ENCODE measurements at places on chromosomes 16 and 17.

DNA sequence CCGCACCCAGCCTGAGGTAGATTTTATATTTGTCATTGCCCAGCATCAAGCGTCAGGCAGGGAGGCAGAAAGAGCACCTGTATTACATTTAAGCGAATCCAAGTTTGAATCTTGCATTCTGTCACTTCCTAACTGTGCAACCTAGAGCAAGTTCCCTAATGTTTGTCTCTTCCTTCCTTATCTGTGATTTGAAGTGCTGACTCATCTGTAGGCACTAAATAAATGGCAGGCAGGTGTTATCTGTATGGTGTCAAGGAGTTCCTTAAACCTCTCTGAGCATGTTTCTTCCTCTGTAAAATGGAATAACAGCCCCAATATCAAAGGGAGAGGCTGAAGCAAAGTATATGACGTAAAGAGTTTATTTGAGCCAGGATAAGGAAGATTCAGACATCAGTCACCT lies 24.3 kb downstream of the GP2 start:
- no peak for DNase-seq

DNA sequence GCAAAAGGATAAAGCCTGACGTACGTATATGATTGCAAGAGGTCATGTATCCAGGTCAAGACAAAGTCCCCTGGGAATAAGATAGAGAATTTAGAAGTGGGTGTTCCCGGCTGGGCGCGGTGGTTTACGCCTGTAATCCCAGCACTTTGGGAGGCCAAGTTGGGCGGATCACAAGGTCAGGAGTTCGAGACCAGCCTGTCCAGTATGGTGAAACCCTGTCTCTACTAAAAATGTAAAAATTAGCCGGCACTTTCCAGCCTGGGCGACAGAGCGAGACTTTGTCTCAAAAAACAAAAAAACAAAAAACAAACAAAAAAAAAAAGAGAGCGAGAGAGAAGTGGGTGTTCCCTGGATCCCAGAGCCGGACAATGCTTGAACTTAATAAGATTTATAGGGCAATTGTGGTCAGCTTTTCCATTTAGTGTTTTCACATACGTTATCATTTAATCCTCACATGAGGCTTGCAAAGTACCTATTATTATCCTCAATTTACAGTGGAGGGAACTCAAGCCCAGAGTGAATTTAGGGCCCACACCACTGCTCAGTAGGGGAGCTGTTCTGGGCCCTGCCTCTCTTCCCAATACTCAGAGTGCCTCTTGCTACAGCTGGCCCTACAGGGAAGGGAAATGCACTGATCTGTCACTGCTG lies 481 bp upstream of the GLTPD2 start:
- DNase-seq, result no peak

- no peak for DNase-seq
Observed at GRCh38 chr17:48692049-48692448, 30.3 kb downstream of the PRAC1 start.

DNA sequence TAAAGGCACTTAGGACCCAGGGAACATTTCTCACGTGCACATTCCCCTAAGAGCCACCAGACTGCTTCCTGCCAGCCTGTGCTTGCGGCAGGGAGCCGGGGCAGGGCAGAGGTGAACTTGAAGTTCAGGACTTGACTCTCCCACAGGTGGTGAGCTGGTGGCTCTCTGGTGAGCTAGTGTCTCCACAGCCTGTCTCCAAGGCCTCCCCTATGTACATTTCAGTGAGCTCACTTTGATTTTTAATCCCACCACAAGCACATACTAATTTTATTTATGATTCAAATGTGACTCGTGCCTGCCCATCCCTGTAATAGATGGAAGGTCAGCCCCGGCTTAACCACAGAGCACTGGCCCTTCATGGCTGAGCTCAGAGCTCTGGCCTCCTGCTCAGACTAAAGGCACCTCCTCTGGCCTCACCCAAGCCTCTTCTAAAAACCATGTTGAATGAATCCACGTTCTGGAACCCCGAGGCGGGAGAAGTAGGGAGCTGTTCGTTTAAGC lies 9.2 kb downstream of the SNN start:
- no peak for DNase-seq

GRCh38 chr17:3894911-3895343 lies 2.1 kb upstream of the CAMKK1 start:
- no peak for DNase-seq

DNA sequence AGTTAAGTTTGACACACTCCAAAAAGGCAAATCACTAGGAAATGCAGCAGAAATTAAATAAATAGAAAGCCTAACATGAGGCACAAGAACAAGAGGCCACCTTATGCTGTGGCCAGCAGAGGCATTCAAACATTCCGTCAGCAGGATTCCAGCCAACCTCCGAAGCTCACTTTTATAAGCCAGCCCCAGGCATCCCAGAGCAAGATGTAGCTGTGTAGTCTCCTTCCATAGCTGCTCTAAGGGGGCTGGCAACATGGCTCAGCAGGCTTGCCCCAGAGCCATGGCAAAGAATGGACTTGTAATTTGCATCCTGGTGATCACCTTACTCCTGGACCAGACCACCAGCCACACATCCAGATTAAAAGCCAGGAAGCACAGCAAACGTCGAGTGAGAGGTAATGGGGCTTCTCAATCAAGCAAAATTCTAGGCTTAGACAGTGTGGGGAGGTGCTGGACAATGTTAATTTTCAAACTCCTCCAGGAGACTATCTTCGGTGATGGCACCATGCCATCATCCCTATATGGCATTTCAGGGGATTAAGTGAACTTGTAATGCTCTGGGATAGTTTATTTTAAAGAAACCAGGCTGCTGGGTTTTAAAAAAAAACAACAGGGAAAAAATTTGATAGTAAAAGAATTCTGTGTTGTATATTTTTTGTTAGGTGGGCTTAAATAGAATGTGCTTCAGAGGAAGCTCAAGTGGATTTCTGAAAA lies at the start of gene CLEC3A:
Gene CLEC3A (plus strand): TSS at position 202 of the 714 bp plus-strand sequence. CDS start 79 bp downstream, at position 281.
- DNase-seq, result no peak

GRCh38 chr17:81930142-81931125 lies 2.9 kb upstream of the MAFG start:
- no peak for DNase-seq

GRCh38 chr16:53690771-53691170 lies 12.9 kb downstream of the RPGRIP1L start:
- no peak for DNase-seq

GRCh38 chr17:78130437-78131101 lies at the start of gene TMC8:
Gene TMC8 (plus strand): TSS chr17:78130771. CDS start chr17:78131589, 818 bp downstream.
- DNase-seq, result no peak

GRCh38 chr16:75323933-75324332 lies 72.5 kb upstream of the BCAR1 start:
- no peak for DNase-seq

DNA sequence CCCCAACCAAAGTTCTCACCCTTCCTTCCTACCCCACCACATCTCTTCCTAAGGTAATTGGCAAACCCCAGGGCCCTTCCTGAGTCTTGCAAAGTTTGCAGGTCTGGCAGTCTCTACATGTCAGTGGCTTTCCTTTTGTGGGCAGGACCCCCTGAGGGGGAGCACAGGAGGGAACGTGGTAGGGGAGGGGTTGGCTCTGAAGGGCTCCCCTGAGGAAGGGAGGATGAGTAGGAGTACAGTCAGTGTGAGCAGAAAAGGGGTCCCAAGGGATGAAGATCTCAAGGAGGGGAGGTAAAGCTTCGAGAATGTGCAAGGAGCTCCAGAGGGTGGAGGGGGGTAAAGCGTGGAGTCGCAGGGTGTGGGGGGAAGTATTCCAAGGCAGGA lies 206.9 kb downstream of the RAB11FIP4 start:
- no peak for DNase-seq

GRCh38 chr16:78768718-78769117 lies 669.3 kb downstream of the WWOX start:
- DNase-seq, result no peak

- no peak for DNase-seq
Observed at GRCh38 chr17:41697122-41697962, 8.7 kb downstream of the EIF1 start.

DNA sequence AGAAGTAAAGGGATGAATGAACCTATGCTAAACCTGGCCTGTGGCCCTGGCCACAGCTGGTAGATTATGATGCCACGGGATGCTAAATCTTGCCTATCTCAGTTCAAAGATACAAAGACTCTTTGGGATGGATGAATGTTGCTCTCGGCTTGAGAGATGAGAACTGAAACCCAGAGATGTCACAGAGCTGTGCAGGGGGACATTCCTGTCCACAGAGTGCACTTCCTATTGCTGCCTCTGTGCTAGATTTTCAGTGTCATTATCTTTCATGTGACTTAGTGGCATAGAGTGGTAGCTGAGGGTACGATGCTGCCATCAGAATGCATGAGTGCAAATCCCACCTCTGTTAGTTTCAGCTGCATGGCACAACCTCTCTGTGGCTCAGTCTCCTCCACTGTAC lies 2.3 kb upstream of the MT1M start:
- DNase-seq, result no peak

DNA sequence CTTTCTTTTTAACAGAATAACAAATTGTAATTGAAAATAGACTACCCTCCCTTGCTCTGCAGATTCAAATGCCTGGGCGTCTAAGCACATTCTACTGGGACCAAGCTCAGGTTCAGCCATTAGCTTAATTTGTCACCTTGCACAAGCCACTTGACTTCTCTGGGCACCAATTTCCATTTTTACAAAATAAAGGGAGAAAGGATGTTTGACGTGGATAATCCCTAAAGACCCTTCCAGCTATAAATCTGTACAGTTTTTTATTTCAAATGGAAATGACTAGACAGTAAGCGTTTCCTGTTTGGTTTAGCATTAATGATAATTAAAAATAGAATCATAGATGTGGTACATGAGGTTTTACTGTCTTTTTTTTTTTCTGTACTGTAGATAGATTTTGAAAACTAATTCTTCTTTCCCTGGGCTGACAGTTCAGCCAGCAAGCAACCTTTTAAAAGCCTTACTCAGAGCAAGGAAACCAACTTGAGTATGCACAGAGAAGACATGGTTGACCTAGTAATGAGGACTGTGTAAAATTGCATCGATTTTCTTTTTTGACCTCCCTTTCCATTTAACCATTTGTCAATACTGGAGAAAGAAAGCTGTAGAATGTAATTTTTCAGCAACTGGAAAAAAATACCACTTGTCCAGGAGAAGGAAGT lies 1329.5 kb upstream of the CDH8 start:
- no peak for DNase-seq

GRCh38 chr17:2706911-2707510 lies 4.6 kb downstream of the CLUH start:
- no peak for DNase-seq

GRCh38 chr16:72769876-72770275 lies 278.1 kb downstream of the ZFHX3 start:
- no peak for DNase-seq

GRCh38 chr17:42975265-42975664 lies 4.6 kb downstream of the PTGES3L start:
- no peak for DNase-seq

DNA sequence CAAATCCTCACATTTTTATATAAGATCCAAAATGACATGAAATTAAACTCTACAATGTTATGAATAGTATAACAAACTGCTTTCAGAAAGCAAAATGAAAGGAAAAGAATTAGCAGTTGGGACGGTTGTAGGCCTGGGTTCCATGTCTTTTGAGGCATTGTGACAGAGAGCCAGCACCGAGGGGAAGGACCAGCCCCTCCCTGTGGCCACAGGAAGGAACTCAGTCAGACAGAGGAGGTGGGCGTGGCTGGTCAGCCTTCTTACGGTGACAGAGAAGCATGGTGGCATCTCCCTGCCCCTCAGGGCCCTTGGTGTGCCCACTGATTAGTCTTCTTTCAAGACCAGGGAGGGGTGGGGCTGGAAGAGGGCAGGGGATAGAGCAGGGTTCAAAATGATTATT lies 5.7 kb downstream of the ZNF319 start:
- no peak for DNase-seq

- no peak for DNase-seq
Observed at GRCh38 chr16:22977294-22977697, 163.3 kb downstream of the HS3ST2 start.

GRCh38 chr17:75722076-75722475 lies 817 bp downstream of the ITGB4 start:
- no peak for DNase-seq

- no peak for DNase-seq
Observed at GRCh38 chr17:3641014-3641413, 4.5 kb downstream of the CTNS start.

- DNase-seq, result no peak
Observed at GRCh38 chr17:50039058-50039457, 16.9 kb upstream of the ITGA3 start.

- DNase-seq, result no peak
Observed at GRCh38 chr17:80632046-80632581, 87.5 kb downstream of the RPTOR start.

DNA sequence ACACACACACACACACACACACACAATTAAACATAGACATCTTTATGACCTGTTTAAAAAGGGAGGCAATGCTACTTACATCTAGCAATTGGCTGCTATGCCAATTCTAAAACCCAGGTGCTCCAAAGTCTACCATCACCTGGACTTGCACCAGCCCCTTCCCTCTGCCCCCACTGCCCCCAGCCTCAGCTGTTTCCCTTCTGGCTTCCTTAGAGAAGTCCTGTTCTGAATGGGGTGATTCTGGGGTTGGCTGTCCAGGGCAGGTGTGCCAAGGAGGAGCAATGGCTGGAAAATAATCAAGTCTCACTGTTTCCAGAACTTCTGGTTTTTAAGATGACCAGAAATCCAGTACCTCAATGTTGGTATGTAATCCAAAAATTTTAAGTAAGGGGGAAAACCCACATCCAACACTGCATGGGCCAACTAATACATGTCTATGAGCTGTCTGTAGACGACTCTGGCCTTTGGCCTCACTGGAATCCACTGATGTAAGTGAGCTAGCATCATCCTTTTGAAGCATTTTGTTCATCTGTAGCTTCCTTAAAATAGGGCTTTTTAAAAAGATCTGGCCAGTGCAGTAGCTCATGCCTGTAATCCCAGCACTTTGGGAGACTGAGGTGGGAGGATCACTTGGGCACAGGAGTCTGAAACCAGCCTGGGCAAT lies 2.1 kb downstream of the IFT20 start:
- no peak for DNase-seq

DNA sequence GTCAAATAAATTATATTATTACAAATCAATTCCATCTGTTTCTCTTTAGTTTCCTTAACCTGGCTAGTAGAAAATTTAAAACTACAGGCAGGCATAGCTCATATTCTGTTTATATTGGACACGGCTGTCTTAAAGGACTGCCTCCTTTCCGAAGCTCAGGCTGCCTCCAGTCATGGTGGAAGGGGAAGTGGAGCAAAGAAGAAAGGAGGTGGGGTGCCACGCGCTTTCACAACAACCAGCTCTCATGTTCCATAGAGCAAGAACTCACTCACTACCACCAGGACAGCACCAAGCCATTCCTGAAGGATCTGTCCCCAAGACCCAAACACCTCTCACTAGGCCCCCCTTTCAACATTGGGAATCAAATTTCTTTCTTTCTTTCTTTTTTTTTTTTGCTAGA lies 149.3 kb upstream of the KCNJ18 start:
- no peak for DNase-seq
